ENCODE measurements at places on chromosomes 3 and 15. TPM values are rescaled to one million over a fixed set of nuclear protein-coding genes. Genes with fewer than 3 reads are reported as not detected.

Gene AGTR1
- 8.1 TPM for total RNA-seq

DNA sequence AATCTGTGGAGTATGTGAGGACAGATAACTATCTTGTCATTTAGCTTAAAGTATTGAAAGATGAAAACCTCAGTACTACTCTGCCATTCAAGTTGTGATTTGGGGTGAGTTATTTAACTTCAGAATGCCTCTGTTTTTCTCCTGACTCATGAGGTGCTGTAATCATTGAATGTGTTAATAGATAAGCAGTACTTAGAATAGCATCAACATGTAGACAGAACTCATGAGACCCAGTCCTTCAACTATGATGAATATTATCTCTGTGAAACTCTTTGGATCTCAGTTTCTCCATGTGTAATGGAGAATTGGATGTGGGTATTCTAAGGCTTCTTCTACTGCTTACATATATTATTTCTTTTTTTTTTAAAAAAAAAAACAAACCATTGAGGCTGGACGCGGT is 431.4 kb downstream of the GRM7 start:
- no peak for DNase-seq

Gene CACNA2D2
- 1.4 TPM for total RNA-seq

Gene GOLGA8H
- total RNA-seq, result 1.4 TPM

GRCh38 chr3:157094751-157095480 is 65.0 kb downstream of the CCNL1 start:
- DNase-seq, result no peak

- no peak for DNase-seq
These were observed 913 bp upstream of the SCN5A start for GRCh38 chr3:38650248-38650951.

DNA sequence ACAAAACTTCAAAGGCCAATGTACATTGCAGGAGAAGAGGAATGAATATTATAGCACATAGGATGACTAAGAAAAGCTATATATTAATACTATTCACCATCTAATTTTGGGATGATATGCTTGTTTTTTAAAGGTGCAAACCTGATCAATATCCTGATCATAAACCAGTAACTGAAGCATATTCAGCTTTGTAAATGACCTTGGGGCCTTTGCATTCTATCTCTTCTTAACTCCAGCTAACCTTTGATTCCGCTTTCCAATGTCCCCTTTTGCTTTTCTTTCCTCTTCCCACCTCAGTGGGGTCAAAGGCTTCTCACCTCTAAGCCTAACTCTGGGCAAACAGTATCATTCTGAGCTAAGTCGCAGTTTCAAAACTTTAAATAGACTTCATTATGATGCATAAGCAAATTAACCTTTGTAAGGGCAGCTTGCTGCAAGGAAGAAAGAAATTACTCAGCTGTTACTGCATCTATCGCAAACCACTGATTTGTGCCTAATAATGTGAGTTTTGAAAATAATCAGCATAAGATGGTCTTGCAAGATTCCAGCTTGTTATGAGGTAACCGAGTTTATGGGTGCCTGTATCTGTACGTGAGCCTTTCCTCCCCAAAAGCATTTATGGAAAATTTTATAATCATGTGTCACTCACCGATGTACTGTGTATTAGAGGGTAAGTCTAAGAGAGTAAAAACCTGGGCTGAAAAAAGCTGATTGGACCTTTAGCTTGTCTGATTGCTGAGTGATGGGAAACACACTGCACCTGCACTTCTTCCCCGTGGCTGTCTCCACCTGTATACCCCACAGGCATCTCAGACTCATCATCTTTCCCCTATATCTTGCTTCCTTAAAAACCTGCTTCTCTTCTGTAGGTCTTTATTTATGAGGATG is 116.8 kb downstream of the TPRG1 start:
- no peak for DNase-seq

Gene LRRC49
- 35.3 TPM for total RNA-seq

- DNase-seq, result no peak
These were observed 442.7 kb downstream of the OCA2 start for GRCh38 chr15:27656296-27656987.

GRCh38 chr3:134361162-134361835 is 12.9 kb downstream of the AMOTL2 start:
- DNase-seq, result no peak

Gene CCDC39
- not detected for total RNA-seq

Gene NEK11
- 26.0 TPM for total RNA-seq

GRCh38 chr15:31325595-31326155 is 960 bp upstream of the KLF13 start:
- DNase-seq, result no peak

DNA sequence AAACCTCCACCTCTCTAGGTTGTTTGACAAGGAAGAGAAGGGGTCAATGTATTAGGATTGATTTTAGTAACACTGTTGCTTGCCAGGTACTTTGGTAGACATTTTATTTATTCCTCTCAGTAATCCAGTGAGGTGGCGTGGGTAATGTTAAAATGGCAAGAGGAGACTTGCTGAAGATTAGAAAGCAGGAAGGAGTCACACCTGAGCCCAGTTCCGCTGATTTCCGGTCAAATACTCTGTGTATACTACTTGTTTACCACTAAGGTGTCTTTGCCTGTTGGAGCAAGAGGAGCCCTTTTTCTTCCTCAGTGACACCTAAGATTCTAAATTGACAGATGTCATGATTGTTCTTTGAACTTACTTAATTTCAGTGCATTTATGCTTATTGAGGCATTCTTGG is 1.7 kb downstream of the OXNAD1 start:
- DNase-seq, result no peak

DNA sequence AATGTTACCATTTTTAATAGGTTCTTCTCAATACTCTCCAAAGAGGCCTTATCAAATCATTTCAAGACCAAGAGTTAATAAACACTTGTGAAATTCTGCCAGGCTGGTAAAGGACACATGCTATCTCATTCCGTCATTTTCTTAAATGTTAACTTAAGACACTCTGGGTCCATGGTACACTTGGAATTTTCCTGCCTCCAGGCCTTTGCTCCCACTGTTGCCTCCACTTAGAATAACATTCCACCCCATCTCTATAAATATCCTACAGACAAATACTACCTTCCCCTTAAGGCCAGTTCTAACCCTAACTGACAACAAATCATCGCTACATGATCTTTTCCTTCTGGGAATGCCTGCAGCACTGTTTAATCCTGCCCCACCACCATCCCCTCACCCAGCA is 24.1 kb downstream of the MAGI1 start:
- DNase-seq, result no peak

DNA sequence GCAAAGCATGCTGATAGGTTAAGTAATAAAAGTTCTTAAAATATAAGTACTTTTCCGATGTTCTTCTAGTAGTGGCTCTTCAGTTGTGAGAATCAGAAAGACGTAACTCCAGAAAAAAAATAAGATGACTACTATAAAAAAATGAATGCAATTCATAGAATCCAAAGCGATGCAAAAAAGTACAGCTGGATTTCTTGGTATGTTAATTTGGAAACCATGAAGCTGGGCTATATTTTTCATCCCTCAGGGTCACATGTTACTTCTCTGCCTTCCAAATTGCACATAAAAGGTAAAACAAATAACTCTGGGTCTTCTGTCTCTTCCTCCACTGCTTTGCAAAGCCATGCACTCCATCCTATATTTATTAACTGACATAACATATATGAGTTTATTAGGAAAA is 843.9 kb upstream of the DPPA4 start:
- DNase-seq, result no peak

Gene MYZAP
- total RNA-seq, result 19.2 TPM

DNA sequence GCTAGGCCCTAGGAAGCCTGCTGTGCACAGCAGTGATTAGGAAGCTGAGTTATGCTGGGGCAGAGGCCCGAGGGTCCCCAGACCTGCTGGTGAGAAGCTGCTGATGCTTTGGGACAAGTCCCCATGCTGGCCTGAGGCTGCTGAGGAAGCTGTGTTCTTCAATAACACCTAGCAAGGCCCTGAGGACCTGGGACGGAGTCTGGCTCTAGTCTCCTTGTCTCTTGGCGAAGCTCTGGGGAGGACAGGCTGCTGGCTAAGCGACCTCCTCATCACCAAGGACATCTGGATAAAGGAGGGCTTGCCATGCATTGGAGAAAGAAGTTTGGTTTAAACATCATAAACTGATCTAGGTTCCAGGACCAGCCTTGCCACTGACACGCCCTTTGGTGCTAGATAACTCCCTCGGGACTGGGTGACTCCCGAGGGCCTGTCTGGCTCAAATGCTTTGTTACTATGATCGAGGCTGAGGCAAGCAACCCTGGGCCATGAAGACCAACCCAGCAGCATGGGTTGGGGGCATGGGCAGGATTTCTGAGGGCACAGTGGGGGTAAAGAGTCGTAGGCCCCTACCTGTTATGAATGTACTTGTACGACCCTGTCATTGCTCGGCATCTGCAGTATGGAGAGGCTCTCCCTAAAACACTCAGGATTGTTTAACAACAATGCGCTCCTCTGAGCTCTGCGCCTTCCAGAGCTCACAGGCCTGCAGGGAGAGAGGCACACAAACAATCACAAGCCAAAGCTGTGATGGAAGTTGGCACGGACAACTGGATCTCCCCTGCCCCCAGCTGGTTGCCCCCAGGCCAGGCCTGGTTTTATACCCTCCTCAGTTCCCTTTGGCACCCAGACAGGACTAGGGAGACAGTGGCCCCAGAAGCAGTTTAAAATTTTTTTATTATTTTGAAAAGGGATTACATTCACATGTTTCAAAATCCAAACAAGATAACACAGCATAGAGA is 64.4 kb downstream of the LINGO1 start:
- no peak for DNase-seq

Gene ERC2
- total RNA-seq, result 3.0 TPM

DNA sequence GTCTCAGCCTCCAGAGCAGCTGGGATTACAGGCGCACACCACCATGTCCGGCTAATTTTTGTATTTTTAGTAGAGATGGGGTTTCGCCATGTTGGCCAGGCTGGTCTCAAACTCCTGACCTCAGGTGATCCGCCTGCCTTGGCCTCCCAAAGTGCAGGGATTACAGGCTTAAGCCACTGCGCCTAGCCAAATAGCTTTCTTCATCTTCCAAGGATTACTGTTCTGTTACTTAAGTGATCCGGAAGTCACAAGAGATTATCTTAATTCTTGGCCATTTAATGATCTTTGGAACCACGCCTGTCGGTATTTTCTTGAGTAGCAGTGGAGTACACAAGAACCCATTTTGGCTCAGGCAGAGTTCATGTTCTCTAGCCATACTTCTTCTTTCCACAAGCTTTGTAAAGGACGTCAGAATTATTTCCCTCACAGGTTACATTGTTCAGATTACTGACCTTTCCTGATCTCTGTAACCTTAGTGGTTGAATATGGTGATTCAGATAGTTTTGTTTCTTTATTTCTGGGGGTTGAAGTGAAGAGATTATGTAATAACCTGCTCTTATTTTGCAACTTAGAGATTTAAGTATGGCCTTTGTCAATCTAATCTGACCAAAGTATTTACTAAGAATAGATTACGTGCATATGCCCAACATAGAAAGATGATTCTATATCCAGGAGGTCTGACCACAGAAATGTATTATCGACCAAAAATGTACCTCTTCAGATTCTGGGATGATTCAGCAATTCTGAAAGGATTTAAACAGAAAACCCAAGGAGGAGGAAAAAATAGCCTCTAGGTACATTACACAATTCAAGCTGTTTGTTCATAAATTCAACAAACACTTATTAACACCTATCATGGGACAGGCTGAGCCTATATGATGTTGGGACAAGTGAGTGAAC is 132.2 kb downstream of the GREM1 start:
- DNase-seq, result no peak

Gene AAGAB
- 27.3 TPM for total RNA-seq

Gene GOLGA8J
- total RNA-seq, result not detected

DNA sequence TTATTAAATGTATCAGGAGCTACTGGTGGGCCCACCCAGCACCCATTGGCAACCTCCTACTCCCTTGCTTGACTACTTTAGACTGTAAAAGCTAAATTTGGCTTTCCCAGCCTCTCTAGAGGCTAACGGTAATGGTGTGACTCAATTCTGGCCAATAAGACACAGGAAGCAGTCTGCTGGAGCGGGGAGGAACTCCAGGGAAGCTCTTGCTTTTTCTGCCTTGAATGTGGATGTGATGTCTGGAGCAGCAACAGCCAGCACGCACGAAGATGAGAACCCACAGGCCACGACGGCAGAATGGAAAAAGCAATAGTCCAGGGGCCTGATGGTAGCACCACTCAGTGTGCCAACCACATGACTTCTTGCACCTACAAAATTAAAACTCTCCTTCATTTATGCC is 39.9 kb downstream of the RAB6B start:
- no peak for DNase-seq

Gene KY
- 4.9 TPM for total RNA-seq

Gene SMCO1
- total RNA-seq, result not detected

Measured in urinary bladder (tissue), 4 donors.